CD4-positive, alpha-beta T cell treated with Interleukin-21 for 1 hour (primary cell): ENCODE measurements at places on chromosomes 11 and 22.

DNA sequence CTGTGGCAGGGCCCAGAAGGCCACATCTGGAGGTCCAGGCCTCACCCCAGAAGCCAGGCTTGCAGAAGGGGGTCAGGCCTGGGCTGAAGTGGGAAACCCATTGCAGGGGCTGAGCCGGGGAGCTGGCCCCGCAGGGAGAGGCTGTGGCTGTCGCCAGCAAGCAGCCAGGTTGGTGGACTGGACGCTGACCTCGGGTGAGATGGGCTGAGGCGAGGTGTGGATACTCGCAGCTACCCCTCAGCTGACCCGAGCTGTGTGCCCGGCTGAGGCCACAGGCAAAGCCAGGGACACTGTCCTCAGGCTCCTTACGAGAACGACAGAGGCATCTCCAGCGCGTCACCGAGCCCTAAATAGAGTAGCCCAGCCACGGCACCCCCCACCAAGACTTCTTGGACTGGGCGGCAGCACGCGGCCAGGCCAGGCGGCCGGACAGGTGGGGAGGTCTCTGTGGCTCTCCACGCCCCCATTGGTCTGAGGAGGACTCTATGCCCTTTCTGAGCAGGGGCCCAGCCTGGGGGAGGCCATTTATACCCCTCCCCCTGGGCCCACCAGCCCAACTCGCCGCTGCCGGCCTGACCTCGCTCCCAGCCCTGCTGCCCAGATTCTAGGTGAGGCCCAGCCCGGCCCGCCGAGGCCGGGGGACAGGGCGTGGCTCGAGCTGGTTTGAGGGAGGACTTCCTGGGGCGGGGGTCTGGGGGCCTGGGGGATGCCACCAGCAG, at the start of gene TNNI2:
Gene TNNI2 (plus strand): TSS at position 556 of the 719 bp plus-strand sequence. CDS start 716 bp downstream, outside the sequence.
- no peak for DNase-seq

DNA sequence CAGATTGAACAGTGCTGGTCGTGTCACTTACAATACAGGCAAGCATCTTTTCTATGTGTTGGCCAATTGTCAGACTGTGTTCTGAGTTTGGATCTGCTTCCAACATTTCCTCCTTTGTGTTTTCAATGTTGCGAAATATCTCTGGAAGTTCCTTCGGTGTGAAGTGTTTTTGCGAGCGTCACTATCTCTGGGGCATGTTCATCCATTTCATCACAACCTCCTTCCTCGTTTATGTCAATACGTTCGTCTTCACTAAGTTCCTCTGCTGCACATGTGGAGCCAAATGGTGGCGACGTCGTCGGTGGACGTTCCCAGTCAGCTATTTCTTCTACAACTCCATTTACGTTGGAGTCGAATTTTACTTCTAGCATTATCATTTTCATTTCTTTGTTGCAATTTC, 100.2 kb upstream of the LMO1 start:
- DNase-seq: no peak

DNA sequence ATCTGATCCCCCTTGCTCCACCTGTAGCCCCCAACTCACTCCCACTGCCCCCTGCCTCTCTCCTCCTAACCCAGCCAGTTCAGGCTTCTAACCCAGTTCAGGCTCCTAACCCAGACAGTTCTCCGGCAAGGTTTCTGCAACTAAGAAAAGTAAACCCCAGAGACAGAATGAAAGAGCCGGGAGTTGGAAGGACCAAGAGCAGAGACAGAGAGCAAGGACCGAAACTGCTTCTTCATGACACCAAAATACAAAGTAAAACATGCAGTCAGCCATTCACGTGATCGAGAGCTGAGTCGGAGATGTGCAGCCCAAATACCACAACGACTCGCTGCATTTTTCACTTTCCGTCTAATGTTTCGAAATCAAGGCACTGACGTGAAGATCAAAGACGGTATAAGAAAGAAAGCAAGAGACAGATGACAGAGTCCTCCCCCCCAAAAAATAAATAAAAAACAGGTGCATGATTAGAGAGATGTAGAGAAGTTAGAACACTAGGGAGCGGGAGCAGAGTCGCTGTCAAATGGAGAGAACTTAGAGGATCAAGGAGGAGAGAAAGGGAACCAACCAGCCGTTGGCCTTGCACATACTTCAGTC, 884 bp downstream of the IL10RA start:
- DNase-seq: peak; percentile 80

GRCh38 chr11:93072229-93072914, 102.9 kb downstream of the MTNR1B start:
- no peak for DNase-seq

DNA sequence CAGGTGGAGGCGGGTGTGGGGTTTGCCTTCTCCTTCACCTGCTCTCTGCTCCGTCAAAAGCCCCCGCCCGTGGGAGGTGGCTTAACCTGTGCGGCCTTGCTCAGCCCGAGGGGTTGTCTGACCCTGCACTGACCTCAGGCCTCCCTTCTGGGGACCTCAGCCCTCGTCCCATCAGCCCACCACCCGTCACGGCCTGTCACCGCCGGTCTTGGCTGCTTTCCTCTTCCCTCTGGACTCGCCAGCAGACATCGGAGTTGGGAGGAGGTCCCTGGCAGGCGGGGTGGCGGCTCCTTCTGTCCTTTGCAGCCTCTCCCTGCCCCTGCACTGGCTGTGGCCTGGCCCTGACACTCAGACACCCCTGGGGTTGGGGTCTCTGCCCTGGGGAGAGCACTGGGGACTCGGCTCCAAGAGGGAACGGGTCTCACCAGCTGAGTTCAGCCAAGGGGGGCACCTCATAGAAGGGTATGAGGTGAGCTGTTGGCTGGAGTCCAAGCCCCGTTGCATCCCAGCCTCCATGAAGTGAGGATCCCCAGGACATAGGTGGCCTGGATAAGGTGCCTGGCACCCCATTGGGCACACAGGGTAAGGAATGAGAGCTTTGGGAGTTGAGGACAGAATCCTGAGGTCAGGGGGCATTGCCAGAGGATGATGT, 999.6 kb downstream of the BRD1 start:
- no peak for DNase-seq

GRCh38 chr11:128956401-128957201, 13.9 kb upstream of the TP53AIP1 start:
- DNase-seq: peak; percentile 54

- DNase-seq: no peak
These were observed 126.3 kb downstream of the ARHGAP8 start for GRCh38 chr22:44878483-44879300.

- no peak for DNase-seq
These were observed 104.9 kb downstream of the C11orf87 start for GRCh38 chr11:109526931-109527330.

- DNase-seq: no peak
These were observed 1010.3 kb upstream of the TENM4 start for GRCh38 chr11:80451105-80451504.

DNA sequence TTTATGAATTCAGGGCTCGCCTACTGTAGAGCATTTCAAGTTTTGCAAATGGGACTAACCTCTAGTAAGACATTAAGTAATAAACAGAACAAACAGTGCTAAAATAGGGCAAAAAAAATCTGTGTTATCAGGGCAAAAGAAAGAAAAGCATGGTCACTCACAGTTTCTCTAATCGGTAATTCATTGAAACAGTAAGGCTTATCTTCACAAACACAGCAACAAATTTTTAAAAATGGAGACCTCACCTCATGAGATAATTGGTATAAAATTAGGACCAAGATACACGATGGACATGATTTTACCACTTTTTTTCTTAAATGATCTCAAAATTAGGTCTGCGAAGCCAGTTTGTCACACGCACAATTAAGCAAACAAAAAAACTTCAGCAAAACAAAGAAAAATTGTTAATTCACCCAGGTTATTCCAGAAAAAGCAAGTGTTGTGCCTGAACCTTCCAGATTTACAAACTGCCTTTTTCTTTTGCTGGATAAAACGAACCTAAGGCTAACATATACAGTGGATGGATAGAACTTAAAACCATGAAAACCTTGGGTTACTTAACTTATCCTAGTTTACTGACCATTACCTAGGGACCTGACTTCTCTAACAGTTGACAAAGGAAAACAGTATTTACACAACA, 1.4 kb downstream of the TMEM123 start:
- no peak for DNase-seq

DNA sequence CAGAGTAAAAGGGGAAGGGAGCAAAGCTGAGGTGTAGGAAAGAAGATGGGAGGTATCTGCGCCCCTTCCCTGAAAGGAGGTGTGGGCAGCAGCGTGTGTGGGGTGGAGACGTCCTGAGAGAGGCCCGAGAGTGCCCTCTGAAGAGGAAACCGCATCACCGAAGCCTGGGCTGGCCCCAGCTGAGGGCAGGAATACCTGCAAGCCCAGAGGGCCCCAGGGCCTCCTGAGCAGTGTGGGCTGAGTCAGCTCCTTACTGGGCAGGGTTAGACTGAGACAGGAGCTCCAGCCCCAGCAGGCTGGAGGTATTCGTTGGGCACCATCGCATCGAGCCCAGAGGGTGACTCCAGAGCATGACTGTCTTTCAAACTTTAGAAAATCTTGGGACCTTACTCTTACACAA, 534.0 kb upstream of the B3GAT1 start:
- DNase-seq: no peak

DNA sequence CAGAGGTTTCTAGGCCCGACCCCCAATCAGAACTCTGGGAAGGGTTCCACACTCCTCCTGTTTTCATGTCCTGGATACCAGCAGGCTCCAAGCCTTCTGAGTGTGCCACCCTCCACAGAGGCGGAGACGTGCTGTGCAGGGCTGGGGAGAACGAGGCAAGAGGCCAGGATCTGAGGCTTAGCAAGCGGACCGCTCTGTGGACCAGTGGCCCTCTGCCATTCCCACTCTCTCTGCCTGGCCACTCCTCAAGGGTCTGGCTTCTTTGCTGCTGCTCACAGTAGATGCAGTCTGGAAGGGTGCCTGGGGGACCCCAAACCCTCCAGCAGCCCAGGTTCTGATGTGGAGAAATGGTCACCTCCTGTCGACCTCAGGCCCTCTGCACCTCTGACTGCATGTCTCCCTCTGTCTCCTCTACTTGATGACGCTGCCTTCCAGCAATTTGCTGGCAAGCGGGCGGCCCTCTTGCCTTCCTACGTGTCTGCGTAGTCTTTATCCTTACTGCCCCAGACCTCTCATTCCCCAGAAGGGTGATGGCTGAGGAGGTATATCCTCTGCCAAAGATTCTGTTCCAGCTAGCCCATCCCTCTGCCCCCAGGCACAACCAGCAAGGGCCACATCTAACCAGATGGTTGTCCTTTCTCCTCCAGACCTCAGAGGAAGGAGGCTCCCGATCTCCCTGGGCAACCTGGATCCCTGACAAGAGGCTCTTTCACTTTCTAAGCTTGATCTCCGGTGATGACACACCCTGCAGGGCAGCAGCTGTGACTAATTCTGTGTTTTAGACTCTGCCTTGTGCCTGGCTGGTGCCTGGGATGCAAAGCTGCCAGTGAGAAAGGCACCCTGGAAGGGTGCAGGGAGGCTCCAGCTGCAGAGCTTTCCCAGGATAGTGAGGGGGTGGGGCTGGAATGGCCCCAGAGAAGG, 87.3 kb downstream of the NAT10 start:
- no peak for DNase-seq

- DNase-seq: peak; percentile 67
These were observed 316.0 kb downstream of the ETS1 start for GRCh38 chr11:128271401-128271800.

DNA sequence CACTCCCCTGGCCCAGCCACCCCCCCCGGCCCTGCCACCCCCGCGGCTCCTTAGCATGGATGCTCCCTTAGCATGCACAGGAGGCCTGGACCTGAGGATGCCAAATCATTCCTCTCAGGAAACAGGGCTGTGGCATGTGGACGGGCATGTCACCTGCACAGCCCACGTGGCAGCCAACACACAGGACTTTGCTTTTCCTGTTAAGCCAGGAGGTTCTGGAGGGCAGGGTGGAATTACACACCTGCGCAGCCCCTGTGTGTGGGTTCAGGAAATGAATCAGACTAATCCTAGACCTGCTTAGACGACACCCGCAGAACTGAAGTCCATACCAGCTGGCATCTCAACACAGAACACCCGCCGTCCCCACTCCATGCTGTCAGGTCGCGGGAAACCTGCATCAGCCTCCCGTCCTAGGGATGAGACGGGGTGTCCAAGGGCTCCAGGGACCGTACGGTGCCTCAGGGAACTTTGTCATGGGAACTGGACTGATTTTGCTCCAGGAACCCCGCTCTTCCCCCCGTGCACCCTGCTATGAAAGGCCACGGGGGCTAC, 10.2 kb downstream of the CERK start:
- DNase-seq: no peak

DNA sequence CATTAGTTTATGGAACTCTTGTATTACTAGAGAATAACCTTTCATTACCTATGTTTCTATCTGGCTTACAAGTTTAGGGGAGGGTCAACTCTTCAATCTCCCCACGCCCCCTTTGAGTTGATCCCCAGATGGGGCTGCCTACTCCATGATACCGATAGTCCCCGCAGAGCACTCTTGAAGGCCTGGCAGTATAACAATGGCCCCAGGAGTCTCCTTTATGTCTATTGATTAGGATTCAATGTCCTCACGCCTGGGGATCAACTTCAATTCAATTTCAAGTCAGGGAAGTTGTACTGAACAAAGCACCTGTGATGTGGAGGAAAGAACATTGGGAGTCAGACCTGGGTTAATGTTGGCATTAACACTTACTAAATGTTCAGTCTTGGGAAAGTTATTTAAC, 520.2 kb downstream of the METTL15 start:
- DNase-seq: no peak

- DNase-seq: peak; percentile 56
These were observed 100.9 kb downstream of the FAM76B start for GRCh38 chr11:95688501-95689222.

GRCh38 chr11:69510471-69511357, 29.3 kb downstream of the LINC01488 start:
- no peak for DNase-seq

- peak; percentile 4 for DNase-seq
These were observed 92.8 kb upstream of the OR9G4 start for GRCh38 chr11:56841210-56841810.

DNA sequence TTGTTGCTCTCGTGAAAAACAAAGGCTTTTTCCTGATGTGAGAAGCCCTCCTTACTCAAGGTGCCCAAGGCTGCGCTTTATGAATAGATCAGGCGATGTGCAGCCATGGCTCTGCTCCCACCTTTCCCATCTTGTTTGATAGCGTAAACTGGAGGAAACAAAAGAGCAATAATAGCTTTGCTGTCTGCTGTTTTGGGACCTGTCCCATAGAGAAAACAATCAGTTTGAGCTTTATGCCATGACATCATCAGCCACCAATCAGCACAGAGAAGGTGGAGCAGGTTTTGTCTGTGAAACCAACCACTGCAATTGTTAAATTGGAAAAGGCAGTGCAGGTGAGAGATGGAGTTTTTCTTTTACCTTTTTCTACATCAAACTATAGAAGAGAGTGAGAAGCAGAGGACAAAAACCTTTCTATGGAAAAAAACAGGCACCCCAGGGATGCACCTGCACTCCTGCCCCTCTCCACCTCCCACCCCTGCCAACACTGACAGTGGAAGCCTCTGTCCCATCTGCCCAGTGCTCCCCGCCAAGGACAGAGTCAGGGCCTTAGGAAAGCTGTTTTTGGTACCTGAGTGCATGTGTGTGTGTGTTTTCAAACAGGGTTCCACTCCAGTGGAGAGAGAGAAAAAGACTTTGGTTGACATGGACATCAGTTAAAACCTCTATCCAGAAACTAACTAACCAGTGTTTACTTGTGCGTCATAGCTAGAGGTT, 80.7 kb downstream of the MICAL3 start:
- DNase-seq: no peak
